PC-3 (cell line): ENCODE measurements at places on chromosomes 3 and 15.

DNA sequence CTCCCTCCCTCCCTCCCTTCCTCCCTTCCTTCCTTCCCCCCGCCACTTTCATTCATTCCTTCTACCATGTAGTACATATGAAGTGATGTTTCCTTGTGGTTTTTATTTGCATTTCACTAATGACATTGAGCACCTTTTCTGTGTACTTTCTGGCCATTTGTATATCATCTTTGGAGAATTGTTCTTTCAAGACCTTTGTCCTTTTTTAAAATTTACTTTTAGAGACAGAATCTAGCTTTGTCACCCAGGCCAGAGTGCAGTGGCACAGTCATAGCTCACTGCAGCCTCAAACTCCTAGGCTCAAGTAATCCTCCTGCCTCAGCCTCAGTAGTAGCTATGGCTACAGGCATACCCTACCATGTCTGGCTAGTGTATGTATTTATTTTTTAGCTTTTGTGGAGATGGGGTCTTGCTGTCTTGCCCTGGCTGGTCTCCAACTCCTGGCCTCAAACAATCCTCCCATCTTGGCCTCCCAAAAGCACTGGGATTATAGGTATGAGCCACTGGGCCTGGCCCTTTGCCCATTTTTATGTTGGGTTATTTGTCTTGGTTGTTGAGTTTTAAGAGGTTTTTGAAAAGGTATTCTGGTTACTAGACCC is 42.0 kb upstream of the CTDSPL2 start:
- DNase-seq = no peak

DNA sequence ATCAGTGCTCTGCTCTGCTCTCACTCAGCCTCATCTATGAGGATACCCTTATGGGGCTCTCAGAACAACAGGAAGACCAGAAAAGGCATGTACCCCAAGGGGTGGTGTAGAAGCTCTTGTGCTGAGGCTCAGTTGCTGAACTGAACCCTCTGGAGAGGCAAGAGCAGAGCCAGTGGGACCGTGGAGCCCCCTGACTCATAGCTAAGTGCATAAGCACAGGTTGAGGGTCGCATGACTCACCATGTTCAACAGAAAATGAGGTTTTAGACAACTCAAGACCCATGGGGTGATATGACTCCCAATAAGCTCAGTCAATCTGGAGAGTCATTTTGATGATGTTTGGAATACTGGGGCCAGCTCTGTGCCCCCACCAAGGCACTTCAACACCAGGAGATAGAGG is 37.3 kb downstream of the CRYGS start:
- no peak for DNase-seq

GRCh38 chr3:74489050-74489792 is 125.2 kb downstream of the CNTN3 start:
- DNase-seq = no peak

DNA sequence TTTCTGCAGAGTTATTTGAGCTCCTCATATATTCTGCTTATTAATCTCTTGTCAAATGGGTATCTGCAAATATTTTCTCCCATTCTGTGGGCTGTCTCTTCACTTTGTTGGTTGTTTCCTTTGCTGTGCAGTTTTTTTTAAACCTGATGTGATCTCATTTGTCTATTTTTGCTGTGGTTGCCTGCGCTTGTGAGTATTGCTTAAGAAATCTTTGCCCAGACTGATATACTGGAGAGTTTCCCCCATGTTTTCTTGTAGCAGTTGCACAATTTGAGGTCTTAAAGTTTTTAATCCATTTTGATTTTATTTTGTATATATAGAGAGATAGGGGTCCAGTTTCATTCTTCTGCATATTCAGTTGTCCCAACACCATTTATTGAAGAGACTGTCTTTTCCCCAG is 102.3 kb downstream of the POLQ start:
- no peak for DNase-seq

DNA sequence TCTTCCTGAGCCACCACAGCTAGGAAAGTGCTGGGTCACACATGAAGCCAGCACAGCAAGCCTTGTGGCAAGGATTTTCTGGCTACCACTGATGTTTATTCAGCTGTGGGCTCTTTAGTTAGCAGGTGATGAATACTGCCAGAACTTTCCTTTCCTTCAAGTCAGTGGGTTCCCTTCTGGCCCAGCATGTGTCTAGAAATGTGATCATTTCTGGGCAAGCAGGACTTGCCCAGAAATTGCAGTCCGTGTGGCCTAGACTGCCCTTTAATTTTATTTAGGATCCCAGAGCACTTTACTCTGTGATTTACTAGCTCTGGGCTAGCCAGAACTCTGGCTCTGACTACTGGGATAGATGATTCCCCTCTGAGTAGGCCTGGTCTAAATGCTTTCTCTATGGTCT is 397.5 kb downstream of the ZIC4 start:
- no peak for DNase-seq

DNA sequence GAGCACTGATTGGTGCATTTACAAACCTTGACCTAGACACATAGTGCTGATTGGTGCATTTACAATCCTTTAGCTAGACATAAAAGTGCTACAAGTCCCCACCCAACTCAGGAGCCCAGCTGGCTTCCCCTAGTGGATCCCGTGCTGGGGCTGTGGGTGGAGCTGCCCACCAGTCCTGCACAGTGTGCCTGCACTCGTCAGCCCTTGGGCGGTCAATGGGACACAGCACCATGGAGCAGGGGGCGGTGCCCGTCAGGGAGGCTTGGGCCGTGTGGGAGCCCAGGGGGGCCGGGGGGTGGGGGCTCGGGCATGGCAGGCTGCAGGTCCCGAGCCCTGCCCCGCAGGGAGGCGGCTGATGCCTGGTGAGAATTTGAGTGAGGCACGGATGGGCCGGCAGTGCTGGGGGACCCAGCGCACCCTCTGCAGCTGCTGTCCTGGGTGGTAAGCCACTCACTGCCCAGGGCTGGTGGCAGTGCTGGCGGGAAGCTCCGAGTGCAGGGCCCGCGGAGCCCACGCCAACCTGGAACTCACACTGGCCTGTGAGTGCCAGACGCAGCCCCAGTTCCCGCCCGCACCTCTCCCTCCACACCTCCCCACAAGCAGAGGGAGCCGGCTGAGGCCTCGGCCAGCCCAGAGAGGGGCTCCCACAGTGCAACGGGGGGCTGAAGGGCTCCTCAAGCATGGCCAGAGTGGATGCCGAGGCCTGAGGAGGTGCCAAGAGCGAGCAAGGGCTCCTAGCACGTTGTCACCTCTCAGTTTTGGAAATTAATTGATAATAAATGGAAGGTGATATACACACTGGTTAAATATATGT is 207.7 kb downstream of the RAP2B start:
- no peak for DNase-seq

DNA sequence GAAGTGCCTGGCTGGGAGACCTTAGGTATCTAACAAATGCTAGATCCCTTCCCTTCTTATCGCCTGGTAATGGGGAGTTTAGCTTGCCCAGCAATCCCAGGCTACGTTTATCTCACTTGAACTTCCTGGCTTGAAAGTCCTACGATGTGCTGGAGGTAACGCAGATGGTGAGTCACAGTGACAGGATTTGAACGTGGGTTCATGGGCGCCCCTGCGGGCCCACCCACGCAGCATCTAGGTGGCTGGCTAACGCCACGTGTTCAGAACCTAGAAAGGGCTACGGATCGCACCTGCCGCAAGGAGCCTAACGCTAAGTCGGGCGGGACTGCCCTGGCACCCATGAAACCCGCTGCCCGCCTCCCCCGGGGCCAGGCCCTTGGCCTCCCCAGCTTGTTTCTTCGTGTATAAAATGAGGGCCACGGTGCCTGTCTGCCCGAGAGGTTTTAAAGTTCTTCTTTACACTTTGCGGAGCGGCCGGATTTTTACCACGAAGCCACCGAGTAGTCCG is 600 bp upstream of the USP3 start:
- DNase-seq = peak; percentile 68

GRCh38 chr3:171895291-171895690 is 52.1 kb downstream of the TMEM212 start:
- no peak for DNase-seq

- DNase-seq = no peak
These were observed 16.2 kb upstream of the PLCL2 start for GRCh38 chr3:16868513-16868912.

DNA sequence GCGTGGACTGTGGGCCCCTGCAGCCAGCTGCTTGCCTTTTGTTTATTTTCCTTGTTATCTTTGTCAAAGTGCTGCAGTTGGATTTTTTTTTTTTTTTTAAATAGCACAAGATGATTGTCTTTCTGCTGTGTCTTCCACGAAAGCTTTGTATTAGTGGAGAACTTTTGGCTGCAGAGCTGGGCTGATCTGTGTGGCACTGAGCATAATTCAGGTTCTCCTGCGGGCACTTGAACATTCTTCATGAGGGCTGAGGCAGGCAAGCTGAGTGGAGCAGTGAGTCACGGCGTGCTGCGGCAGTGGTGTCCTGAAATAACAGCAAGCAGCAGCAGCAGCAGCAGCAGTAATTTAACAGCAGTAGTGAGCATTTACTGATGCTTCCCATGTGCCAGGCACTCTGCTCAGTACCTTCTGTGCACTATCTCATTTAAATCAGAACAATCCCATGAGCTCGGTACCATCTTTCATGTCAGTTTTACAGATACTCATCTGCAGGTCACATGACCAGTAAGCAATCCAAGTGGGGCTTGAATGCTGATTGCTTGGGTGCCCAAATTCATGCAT is 45.8 kb downstream of the MITF start:
- no peak for DNase-seq

GRCh38 chr3:40745381-40746106 is 220.8 kb downstream of the ZNF621 start:
- DNase-seq = no peak

GRCh38 chr3:176147251-176147650 is 1050.0 kb downstream of the TBL1XR1 start:
- peak; percentile 13 for DNase-seq

- no peak for DNase-seq
These were observed 78.0 kb downstream of the MYH15 start for GRCh38 chr3:108432431-108432830.

DNA sequence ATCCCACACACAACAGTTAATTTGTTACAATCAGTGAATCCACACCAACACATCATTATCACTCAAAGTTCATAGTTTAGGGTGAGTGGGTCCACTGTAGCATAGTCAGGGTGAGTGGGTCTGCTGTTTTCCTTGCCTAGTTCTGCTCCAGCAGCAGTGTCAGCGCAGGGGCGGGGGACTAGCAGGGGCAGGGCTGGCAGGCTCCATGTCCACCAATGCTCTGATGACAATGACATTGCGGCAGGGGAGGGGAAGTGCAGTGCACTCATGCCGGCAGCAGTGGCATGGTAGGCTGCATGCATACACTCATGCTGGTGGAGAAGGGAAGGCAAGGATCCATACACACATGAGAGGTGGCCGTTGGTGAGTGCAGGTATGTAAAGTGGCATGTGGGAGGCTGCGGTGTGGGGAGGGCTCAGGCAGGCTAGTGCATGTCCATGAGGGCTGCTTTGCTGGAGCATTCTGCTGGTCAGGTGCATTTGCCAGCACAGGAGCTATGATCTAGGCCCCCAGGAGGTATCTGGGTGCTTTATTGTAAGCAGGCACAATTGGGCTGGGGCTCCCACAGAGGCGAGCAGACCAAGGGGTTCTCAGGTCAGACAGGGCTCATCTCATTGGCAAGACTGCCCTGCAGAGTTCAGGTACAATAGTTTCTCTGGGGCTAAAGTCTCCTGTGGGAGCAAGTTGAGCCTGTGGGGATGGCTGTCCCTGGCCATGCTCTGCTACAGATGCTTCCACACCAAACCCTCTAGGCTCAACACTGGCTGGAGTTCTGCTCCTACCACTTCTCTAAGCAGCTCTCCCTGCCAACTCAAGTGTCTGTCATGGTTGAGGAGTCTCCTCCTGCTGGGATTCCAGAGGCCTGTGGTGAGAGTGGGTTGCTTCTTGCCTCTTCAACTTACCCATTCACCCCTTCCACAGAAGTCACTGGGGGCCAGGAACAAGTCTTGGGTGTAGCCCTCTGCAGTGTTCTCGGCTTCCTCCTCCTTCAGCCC is 81.3 kb downstream of the KCNAB1 start:
- DNase-seq = no peak

- DNase-seq = no peak
These were observed 44.8 kb upstream of the MRPL3 start for GRCh38 chr3:131547585-131547984.

- DNase-seq = no peak
These were observed 20.8 kb downstream of the TM4SF1 start for GRCh38 chr3:149356630-149357029.

DNA sequence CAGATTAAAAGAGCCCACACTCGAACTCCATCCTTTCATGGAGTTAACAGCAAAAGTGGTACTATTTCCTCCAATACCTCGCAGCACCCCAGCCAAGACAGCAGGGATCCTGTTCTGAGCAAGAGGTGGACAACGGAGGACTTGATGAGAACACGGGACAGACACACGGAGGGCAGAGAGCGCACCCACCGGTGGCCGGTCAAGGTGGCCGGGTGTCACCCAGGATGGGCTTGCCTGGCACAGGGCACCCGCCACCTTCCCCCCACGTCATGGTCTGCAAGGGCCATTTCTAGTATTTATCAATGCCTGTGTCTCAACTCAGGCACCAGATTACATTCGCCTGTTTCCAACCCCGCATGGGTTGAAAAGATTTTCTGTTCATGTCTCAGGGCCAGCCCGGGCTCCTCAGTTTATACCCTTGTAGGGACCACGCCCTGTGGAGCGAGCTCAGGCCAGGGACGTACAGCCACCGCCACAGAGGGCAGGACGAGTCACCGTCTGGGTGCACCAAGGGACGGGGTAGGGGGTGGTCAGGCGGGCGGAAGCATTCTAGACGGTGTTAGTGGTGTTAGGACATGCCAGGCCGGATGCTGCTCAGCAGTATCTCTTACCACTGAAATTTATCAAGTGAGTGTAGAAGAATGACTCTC is 64.2 kb downstream of the CYFIP1 start:
- no peak for DNase-seq

DNA sequence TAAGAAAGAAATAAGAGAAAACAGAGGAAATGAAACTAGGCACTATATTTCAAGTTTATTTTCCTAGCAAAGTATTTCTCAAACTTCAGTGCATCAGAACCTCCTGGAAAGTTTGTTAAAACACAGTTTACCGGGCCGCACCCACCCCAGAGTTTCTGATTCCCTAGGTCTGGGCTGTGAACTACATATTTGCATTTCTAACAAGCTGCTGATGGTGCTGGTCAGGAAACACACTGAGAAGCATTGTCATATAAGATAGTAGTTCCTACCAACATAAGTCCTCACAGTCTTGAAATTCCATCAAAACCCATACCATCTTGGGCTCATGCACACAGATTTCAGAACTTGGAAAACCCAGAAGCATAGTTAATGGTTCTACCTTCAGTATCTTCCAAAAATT is 8.3 kb downstream of the SLC9A9 start:
- DNase-seq = no peak

GRCh38 chr3:191528589-191528988 is 67.6 kb downstream of the PYDC2 start:
- peak; percentile 32 for DNase-seq

- no peak for DNase-seq
These were observed 51.4 kb upstream of the GK5 start for GRCh38 chr3:142276781-142277180.

- DNase-seq = no peak
These were observed 52.2 kb upstream of the POLR2M start for GRCh38 chr15:57654153-57654852.

GRCh38 chr15:78070049-78070700 is 7.3 kb downstream of the TBC1D2B start:
- peak; percentile 45 for DNase-seq

GRCh38 chr15:39511000-39511915 is 69.6 kb upstream of the THBS1 start:
- peak; percentile 83 for DNase-seq
